ENCODE measurements at places on chromosomes 16 and 17. TPM values are rescaled to one million over a fixed set of nuclear protein-coding genes. Genes with fewer than 3 reads are reported as not detected.

Gene BEAN1
- total RNA-seq: 2.9 TPM

Gene KRTAP9-8
- 120 TPM for total RNA-seq

Gene CIAPIN1
- 20.9 TPM for total RNA-seq

Gene NXPH3
- 6.6 TPM for total RNA-seq

- no peak for DNase-seq
These were observed 8.0 kb upstream of the MYH2 start for GRCh38 chr17:10557422-10557821.

GRCh38 chr16:4608704-4608980 is 6.0 kb downstream of the UBALD1 start:
- no peak for DNase-seq

DNA sequence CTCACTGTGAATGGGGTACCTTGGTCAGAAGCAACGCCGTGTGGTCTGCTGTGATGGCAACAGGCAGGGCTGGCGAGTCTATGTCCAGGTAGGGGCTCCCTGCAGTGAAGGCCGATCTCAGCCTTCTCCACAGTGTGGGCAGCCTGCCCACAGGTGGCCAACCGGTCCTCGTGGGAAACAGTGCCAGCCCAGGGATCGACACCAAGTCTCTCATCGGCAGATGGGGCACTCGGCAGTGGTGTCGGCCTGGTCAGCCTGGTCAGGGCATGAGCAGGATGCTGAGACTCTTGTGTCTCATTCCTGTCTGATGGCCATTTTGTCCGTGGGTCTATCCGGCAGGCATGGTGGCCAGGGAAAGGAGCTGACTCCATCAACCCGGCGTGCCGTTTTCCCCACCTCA is 92.2 kb downstream of the TNFRSF13B start:
- no peak for DNase-seq
